ENCODE measurements at places on chromosomes 2 and 18.

DNA sequence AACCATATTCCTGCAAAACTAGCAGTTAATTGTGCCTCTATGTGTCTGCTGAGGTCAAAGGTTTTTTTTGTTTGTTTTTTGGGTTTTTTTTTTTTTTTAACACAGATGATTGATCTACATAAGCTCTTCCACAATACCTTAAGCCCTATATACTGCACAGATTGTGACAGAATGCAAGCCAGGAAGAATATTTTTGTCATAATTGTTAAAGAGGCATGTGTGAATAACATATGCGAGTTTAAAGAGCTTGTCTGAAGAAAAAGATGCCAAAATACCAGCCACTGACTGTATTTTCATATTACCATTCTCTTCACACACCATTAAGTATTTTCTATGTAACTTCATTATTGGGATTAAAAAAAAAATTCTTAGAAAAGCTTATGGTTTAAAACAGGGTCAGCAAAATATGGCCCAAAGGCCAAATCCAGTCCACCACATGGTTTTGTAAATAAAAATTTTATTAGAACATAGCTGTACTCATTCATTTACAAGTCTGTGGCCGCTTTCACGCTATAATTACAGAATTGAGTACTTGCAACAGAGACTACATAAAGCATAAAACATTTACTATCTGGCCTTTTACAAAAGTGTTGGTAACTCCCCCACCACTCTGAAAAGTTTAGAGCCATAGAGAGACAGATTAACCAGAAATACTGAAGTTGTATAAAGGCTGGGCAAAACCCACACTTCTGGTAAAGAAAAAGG, 89.9 kb downstream of the TRIP12 start:
- DNase-seq, result no peak

- DNase-seq, result peak; percentile 13
These were observed 125.6 kb downstream of the CACNB4 start for GRCh38 chr2:151973013-151973900.

DNA sequence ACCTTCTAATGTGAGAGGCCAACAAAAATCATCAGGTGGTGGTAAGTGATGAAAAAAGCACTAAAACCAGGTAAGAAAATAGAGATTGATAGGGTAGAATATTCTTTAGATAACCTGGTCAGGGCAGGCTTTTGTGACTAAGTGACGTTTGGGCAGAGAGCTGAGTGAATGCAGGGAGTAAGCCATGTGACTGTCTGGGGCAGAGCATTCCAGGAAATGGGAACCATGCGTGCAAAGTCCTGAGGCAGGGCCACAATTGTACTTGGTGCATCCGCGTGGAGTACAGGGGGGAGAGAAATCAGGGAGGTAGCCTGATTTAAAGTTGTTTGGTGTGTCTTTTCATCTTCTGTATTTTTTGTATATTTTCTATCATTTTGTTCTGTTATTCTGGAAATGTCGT, 102.5 kb downstream of the LYPD6B start:
- no peak for DNase-seq

DNA sequence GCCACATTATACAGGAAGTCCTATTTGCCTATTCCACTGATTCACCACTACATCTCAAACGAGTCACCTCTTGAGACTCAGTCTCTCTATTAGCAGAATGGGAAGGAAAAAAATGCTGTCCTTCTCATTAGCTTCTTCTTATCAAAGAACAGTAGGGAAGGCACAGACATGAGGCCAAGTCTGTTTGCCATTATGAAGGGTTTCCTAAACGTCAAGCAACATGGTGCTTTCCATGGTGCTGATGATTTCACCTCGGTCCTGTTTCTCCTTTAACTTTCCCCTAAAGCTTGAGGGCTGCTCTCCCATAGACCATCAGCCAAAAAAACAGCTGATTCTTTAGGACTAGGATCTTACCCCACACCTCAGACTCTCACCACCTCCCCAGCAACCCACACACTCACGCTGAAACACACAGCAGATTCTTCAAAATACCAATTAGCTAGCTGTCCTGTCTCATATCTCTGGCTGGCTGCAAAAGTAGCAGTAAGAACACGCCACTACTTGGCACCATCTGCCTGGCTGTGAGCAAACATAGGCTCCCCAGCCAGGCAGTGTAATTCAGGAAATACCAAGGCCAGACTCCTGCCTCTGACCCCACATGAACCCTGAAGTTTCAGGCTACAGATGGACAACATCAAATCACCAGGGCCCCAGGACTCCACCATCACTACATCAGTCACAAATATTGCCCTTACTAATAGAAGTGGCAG, 30.5 kb downstream of the GALNT14 start:
- no peak for DNase-seq

- DNase-seq, result no peak
These were observed 56.9 kb downstream of the COL4A4 start for GRCh38 chr2:227106845-227107759.

- no peak for DNase-seq
These were observed 45.5 kb upstream of the IHH start for GRCh38 chr2:219106251-219106650.

- DNase-seq, result peak; percentile 75
These were observed 25.7 kb downstream of the ADI1 start for GRCh38 chr2:3493615-3494007.

- DNase-seq, result no peak
These were observed 153.7 kb upstream of the SERTAD2 start for GRCh38 chr2:64807417-64807816.

- no peak for DNase-seq
These were observed 159.0 kb upstream of the HAAO start for GRCh38 chr2:42951263-42951938.

GRCh38 chr2:157899125-157899839, 23.2 kb upstream of the ACVR1 start:
- no peak for DNase-seq
